ENCODE measurements at places on chromosomes 4 and X.
A peak's percentile ranks its signal among the peaks of the same experiment; 100 is the strongest.

GRCh38 chr4:104752337-104752736 is 257.6 kb upstream of the CXXC4 start:
- peak; percentile 55 for DNase-seq

- DNase-seq = no peak
Observed at GRCh38 chr4:138202686-138203085, 39.5 kb downstream of the SLC7A11 start.

DNA sequence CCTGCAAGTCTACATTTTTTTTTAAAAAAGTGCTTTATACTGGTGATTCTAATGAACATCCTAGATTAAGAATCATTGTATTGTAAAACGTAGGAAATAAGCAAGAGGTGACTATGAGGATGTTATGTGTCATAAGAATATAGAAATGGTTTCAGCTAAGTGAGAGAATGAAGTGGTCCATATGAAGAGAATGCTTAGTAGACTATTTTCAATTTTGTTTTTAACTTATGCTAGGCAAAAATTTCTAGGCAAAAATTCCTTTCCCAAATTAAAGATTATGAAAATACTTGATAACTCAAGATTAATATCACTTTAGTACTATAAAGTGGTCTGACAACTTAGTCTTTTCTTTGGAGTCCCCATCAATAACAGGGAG is 825 bp downstream of the DYNLT3 start:
- DNase-seq = no peak

- DNase-seq = no peak
Observed at GRCh38 chr4:37225778-37226177, 18.8 kb upstream of the NWD2 start.

- DNase-seq = no peak
Observed at GRCh38 chr4:52001616-52002015, 18.5 kb downstream of the LRRC66 start.

GRCh38 chrX:133929836-133930464 is 55.4 kb downstream of the GPC3 start:
- no peak for DNase-seq

Measured in astrocyte of the spinal cord (primary cell).